ENCODE measurements at places on chromosomes 5 and 9. TPM values are rescaled to one million over a fixed set of nuclear protein-coding genes. Genes with fewer than 3 reads are reported as not detected.

Gene IRX1
- total RNA-seq = not detected

Gene ADAMTS2
- not detected for total RNA-seq

- no peak for DNase-seq
These were observed 1.6 kb upstream of the FBXW11 start for GRCh38 chr5:172008111-172008455.

DNA sequence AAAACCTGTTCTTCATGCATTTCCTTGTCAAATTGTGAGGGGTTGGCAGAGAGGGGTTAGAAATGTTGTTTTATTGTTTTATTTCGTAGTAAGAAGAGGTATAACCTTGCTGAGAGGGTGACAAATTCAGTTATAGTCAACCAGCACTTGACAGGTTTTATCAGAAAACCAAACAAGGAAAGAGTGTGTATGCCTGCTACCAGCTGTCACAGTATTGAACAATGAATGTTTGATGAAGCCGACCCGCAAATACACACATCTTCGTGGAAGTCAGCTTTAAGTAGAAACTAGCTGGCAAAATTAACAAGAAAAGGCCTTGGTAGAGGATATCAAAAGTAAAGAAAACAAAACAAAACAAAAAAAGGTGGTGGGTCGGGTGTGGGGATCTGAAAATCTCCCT lies 214.6 kb upstream of the TLE4 start:
- no peak for DNase-seq

- no peak for DNase-seq
These were observed 43.4 kb upstream of the CDKN2B start for GRCh38 chr9:22052376-22052945.

DNA sequence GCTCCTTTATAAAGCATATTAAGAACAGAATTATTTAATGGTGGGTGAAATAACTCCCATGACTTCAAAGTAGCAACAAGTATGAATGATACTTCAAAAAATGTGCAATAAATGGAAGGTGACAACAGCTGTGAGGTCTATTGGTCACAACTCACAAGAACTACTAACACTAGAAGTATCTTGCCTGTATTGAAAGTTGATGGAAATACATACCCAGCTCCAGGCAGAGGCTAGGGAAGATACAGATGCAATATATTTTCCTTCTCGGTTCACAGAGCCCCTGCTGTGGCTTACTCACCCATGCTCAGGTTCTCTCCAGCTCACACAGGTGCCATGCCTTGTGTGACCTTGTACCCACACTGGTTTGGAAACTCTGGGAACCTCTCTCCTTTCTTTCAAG lies 133.8 kb downstream of the LIFR start:
- no peak for DNase-seq

DNA sequence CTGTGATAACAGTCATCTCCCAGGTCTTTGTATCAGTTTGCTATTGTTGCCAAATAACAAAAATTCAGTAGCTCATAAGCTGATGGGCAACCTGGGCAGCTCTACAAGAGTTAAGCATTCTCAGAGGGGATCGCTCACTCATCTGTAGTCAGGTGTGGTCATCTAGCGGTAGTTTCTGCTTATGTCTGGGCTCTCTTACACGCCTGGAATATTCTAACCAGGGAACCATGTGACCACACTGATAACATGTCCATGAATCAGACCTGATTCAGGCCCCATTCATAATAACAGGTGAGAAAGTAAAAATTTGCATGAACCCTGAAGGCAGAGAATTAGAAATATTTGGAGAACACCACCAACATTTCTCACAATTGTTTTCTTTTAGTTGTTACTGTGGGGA lies 576.1 kb downstream of the SLCO4C1 start:
- DNase-seq = no peak

Gene FAM151B
- 1.0 TPM for total RNA-seq

GRCh38 chr5:10563110-10563944 lies 543 bp upstream of the ANKRD33B start:
- no peak for DNase-seq

- no peak for DNase-seq
These were observed 120.2 kb downstream of the SEMA6A start for GRCh38 chr5:116454417-116454927.

Gene OGN
- total RNA-seq = not detected

Gene LECT2
- total RNA-seq = not detected

DNA sequence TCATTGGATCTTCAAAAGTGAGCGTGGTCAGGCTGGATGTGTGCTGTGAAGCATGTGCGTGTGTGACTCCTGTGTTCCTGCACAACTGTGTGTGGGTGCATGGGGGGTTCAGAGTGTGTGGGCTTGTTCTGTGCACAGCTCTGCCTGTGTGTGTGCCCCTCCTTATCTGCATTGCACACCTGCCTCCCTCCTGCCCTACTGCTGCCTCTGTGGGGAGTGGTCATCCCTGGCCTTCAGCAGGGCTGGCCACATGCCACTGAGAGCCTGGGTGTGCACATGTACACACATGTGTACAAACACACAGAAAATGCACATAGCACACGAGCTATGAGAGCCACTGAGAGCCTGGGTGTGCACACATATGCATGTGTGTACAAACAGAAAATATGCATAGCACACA lies 92.1 kb downstream of the CACNA1B start:
- DNase-seq = no peak

Gene NSA2
- 126 TPM for total RNA-seq

Gene SLC36A3
- total RNA-seq = not detected

All from activated naive CD8-positive, alpha-beta T cell treated with anti-CD3 and anti-CD28 coated beads, Interleukin-2, amount 10 ng/mL, durations not matched to agents 7 days and 5 days (primary cell).